Mesothelial cell of epicardium (in vitro differentiated cells): ENCODE measurements at places on chromosomes 1 and 21.

DNA sequence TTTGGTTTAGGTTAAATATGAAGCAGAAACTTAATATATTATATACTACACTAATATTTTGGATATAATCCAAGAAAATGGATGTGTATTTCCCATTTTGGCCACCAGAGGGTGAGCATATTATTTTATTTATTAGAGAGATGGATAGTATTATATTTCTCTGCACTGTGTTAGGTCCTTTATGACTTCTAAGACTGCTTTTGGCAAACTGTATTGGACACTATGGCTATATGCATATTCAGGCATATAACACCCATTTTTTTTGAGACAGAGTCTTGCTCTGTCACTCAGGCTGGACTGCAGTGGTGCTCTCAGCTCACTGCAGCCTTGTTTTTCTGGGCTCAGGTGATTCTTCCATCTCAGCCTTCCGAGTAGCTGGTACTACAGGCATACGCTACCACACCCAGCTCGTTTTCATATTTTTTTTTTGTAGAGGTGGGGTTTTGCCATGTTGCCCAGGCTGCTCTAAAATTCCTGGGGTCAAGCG is 17.8 kb upstream of the PGM1 start:
- no peak overlapping the region for H3K27ac ChIP-seq
- DNase-seq: no peak
- peaks cover 6% of the 10 kb centered on the region for H3K4me1 ChIP-seq
- H3K36me3 ChIP-seq: peaks cover 8% of the 10 kb centered on the region
- H3K27me3 ChIP-seq: no peaks in the 10 kb centered on the region

DNA sequence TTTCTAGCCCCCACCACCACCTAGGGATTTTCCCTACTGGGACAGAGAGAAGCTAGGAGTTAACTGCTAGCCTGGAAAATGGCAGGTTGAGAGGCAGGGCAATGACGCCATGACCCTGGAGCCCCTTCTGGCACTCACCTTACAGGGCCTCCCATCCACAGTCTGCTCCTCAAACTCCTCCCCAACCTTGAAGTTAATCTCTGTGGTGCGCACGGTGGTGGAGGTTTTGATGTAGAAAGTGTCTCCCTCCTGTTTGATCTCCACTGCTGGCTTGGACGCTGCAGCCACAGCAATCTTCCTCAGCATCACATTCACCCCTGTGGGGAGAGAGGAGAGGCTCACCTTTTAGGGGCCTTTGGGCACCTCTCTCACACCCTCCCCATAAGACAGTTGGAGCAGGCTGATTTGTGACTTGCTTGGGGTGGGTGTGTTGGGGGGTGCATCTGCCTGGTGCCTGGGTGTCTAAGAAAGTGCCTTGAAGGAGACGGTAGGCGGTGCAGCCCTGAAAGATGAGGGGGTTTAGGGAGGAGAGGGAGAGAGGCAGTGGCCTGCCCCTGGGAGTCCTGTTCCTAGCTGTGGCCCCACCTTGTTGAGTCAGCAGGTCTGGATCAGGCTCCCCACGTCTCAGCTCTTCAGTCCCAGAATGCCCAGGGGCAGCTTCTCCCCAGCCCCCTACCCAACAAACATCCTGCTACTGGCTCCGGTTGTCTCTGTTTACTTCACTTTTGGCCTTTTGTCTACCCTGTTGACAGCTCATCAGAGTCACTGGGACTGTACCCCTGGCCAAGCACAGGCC is 4.4 kb downstream of the CRABP2 start:
- peaks cover 59% of the 10 kb centered on the region for H3K4me1 ChIP-seq
- peaks cover 27% of the 10 kb centered on the region for H3K36me3 ChIP-seq
- no peaks in the 10 kb centered on the region for H3K27me3 ChIP-seq

GRCh38 chr21:43343095-43343991 is 83.6 kb downstream of the SIK1 start:
- H3K36me3 ChIP-seq: no peaks in the 10 kb centered on the region
- peak; percentile 59 for DNase-seq
- H3K27me3 ChIP-seq: no peaks in the 10 kb centered on the region
- H3K27ac ChIP-seq: peak overlapping the region; percentile 93
- no peak overlapping the region for H3K4me3 ChIP-seq

- no peak overlapping the region for H3K27ac ChIP-seq
- DNase-seq: no peak
- H3K27me3 ChIP-seq: no peaks in the 10 kb centered on the region
These were observed 22.7 kb upstream of the CD55 start for GRCh38 chr1:207298636-207299398.

DNA sequence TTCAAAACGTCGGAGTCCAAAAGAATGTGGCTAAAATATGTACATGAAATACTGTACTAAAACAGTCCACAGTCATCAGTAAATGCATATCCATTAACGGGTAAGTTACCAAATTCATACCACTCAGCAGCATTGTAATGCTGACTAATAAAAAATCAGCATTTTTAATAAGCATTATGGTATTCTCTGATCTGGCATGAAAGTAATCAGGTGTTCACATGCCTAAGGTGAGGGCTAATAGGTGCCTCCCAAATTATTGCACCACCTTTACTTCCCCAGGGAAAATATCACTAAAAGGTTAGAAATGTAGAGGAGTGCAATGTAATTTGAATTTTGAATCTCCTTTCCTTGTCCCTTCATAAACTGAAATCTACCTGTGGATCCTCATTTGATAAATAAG is 69.6 kb upstream of the PTGS2 start:
- DNase-seq: no peak
- H3K27ac ChIP-seq: no peak overlapping the region
- peaks cover 8% of the 10 kb centered on the region for H3K36me3 ChIP-seq
- H3K27me3 ChIP-seq: no peaks in the 10 kb centered on the region

DNA sequence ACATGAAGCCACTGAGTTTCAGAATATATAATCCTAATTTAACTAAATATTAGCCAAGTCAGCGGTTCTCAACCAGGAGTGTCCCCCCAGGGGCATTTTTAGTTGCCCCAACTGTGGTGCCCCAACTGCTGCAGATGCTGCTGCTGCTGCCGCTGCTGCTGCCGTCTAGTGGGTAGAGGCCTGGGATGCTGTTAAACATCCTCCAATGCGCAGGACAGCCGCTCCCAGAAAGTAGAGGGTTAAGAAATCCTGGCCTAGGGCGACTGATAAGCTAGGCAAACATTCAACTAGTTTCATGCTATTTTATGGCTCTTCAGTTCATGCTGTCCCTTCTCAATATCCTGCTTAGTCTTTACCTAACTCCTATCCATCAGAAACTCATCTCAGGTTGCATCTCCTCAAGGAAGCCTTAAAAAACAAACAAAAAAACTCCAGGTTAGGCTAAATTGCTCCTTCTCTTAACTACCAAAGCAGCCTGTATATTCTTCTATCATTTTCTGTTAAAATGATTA is 9.9 kb upstream of the DCAF6 start:
- H3K36me3 ChIP-seq: no peaks in the 10 kb centered on the region
- no peak overlapping the region for H3K27ac ChIP-seq
- no peak overlapping the region for H3K4me3 ChIP-seq
- no peaks in the 10 kb centered on the region for H3K27me3 ChIP-seq

DNA sequence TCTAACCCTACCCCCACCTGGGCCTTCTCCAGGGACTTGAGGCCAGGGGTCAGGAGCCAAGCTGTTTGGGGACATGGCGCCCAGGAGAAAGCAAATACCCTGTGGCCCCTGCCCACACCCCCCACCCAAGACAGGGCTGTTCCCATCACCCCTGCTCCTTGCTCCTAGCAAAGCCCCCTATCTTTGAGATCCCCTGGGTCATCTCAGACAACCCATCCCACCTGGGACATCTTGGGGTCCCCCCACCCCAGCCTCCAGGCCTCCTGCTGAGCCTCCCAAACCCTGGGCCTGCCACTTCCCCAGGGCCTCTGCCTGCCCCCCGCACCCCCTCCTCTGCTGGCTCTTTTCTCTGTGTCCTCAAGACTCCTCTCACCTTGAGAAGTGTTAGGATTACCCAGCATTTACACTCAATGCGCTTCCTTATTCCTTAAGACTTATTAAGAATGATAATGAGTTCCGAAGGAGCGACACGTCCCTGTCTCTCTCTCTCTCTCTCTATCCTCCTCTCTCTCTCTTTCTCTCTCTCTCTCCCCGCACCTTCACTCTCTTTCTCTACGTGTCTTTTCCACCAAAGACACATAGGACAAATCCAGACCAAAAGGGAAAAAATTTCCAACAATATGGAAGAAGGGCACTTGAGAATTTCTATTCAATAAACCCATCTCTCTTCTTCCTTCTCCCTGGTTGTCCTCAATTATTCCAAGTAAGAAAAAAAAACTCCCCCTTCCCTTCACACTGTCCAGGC is 7.2 kb downstream of the CASZ1 start:
- no peak overlapping the region for H3K4me3 ChIP-seq
- H3K4me1 ChIP-seq: peaks cover 15% of the 10 kb centered on the region
- no peaks in the 10 kb centered on the region for H3K36me3 ChIP-seq
- H3K27ac ChIP-seq: no peak overlapping the region

- H3K27me3 ChIP-seq: no peaks in the 10 kb centered on the region
- H3K4me1 ChIP-seq: peaks cover 30% of the 10 kb centered on the region
- no peak overlapping the region for H3K4me3 ChIP-seq
- no peak overlapping the region for H3K27ac ChIP-seq
- H3K36me3 ChIP-seq: peaks cover 13% of the 10 kb centered on the region
These were observed 103.8 kb downstream of the SLC45A1 start for GRCh38 chr1:8421721-8422120.

DNA sequence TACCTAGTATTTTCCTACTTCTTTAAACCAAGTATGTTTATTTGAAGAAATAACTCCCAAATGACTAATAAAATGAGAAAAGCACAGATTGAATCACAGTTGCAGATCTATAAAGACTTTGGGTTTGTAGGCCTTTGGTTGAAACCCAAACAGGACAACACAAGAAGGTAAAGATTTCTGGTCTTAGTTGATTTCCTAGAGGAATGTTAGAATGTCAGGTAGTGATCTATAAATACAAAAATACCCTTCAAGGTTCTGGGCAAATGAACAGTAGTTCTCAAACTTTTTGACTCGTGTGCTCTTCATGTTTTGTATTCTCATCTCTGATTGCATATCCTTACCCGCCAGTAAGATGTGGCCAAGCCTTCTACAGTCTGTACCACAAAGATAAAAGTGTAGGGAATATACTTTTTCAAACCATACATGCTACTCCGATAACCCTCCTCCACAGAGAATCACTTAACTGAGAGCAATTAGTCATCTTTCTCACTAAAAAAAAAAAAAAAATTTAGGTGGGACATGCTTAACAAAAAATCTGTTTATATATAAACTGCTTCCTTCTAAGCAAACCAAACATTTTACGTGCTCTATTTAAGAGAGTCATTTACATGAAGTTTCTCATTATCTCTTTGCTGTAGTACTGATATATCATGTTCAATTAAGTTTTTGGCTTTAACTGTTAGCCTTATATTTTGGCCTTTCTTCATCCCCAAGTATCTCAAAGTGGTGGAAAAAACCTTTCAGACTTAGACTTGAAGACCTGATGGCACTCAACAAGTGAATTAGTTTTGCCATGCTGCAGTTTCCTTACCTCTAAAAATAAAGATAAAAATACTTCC is 36.0 kb downstream of the CNIH4 start:
- H3K36me3 ChIP-seq: peaks cover 62% of the 10 kb centered on the region
- no peak overlapping the region for H3K4me3 ChIP-seq
- H3K27me3 ChIP-seq: no peaks in the 10 kb centered on the region
- peaks cover 3% of the 10 kb centered on the region for H3K4me1 ChIP-seq

- DNase-seq: no peak
- peak overlapping the region; percentile 88 for H3K4me3 ChIP-seq
- H3K36me3 ChIP-seq: peaks cover 9% of the 10 kb centered on the region
- peak overlapping the region; percentile 93 for H3K27ac ChIP-seq
- H3K27me3 ChIP-seq: no peaks in the 10 kb centered on the region
These were observed 1.5 kb downstream of the RALGPS2 start for GRCh38 chr1:178726545-178726944.

GRCh38 chr21:35932232-35932911 is 128.0 kb downstream of the SETD4 start:
- H3K36me3 ChIP-seq: no peaks in the 10 kb centered on the region
- no peaks in the 10 kb centered on the region for H3K27me3 ChIP-seq
- H3K4me1 ChIP-seq: no peaks in the 10 kb centered on the region
- H3K27ac ChIP-seq: no peak overlapping the region

GRCh38 chr1:42822800-42823392 is 5.7 kb upstream of the SVBP start:
- peak overlapping the region; percentile 68 for H3K27ac ChIP-seq
- peaks cover 35% of the 10 kb centered on the region for H3K4me1 ChIP-seq
- no peak for DNase-seq
- no peak overlapping the region for H3K4me3 ChIP-seq

DNA sequence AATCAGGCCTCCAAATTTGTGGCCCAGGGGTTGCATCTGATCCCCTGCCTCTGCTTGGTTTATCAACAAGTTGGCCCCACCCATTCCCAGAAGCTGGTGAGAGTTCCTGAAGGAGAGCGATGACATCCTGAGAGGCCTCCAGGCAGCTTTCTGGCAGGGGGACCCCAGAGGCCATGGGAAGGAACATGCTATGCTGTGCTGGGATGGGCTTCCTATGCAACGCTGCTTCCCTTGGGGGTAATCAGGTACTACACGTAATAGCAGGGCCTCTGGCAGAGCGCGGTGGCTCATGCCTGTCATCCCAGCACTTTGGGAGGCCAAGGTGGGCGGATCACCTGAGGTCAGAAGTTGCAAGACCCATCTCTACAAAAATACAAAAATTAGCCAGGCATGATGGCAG is 8.4 kb upstream of the MTF1 start:
- no peak for DNase-seq
- H3K4me3 ChIP-seq: no peak overlapping the region
- H3K27ac ChIP-seq: no peak overlapping the region
- peaks cover 25% of the 10 kb centered on the region for H3K36me3 ChIP-seq

- no peak overlapping the region for H3K27ac ChIP-seq
- H3K4me3 ChIP-seq: no peak overlapping the region
- DNase-seq: no peak
- no peaks in the 10 kb centered on the region for H3K27me3 ChIP-seq
- H3K4me1 ChIP-seq: peaks cover 29% of the 10 kb centered on the region
These were observed 52.5 kb downstream of the CDC7 start for GRCh38 chr1:91553177-91553591.

GRCh38 chr1:169250022-169250421 is 117.6 kb downstream of the NME7 start:
- H3K4me3 ChIP-seq: no peak overlapping the region
- H3K4me1 ChIP-seq: peaks cover 2% of the 10 kb centered on the region
- no peaks in the 10 kb centered on the region for H3K36me3 ChIP-seq
- no peak overlapping the region for H3K27ac ChIP-seq
- DNase-seq: no peak
- no peaks in the 10 kb centered on the region for H3K27me3 ChIP-seq

- H3K27ac ChIP-seq: no peak overlapping the region
- H3K4me3 ChIP-seq: no peak overlapping the region
- no peaks in the 10 kb centered on the region for H3K27me3 ChIP-seq
- peaks cover 56% of the 10 kb centered on the region for H3K4me1 ChIP-seq
These were observed 12.5 kb upstream of the PIGC start for GRCh38 chr1:172456344-172456769.

DNA sequence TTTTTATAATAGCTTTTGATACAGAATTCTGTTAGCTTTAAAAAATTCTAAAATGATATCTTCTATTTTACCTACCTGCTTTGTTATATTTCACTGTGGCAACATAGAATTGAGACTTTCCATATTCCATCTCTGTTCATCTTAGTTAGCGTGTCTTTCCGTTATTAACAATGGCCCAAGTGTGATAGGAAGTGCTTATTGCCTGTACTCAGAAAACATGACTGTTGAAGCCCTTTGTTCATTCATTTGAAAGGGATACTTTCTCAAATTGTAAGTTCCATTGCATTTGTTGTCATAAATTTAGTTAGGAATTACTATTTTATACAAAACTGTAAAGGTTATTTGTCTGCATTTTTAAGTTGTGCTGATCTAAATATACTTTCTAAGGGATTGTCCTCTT is 73.1 kb downstream of the LAMC1 start:
- no peaks in the 10 kb centered on the region for H3K36me3 ChIP-seq
- no peaks in the 10 kb centered on the region for H3K27me3 ChIP-seq
- no peak for DNase-seq
- H3K4me1 ChIP-seq: peaks cover 29% of the 10 kb centered on the region

GRCh38 chr1:60581455-60582220 is 500.7 kb upstream of the NFIA start:
- H3K36me3 ChIP-seq: peaks cover 9% of the 10 kb centered on the region
- peaks cover 2% of the 10 kb centered on the region for H3K4me1 ChIP-seq
- DNase-seq: no peak
- no peak overlapping the region for H3K27ac ChIP-seq
- no peak overlapping the region for H3K4me3 ChIP-seq
